C1 segment of cervical spinal cord (tissue), 14 donors: ENCODE measurements at places on chromosomes 11 and 22.

GRCh38 chr11:11661326-11662040 lies 39.7 kb upstream of the GALNT18 start:
- DNase-seq: no peak

DNA sequence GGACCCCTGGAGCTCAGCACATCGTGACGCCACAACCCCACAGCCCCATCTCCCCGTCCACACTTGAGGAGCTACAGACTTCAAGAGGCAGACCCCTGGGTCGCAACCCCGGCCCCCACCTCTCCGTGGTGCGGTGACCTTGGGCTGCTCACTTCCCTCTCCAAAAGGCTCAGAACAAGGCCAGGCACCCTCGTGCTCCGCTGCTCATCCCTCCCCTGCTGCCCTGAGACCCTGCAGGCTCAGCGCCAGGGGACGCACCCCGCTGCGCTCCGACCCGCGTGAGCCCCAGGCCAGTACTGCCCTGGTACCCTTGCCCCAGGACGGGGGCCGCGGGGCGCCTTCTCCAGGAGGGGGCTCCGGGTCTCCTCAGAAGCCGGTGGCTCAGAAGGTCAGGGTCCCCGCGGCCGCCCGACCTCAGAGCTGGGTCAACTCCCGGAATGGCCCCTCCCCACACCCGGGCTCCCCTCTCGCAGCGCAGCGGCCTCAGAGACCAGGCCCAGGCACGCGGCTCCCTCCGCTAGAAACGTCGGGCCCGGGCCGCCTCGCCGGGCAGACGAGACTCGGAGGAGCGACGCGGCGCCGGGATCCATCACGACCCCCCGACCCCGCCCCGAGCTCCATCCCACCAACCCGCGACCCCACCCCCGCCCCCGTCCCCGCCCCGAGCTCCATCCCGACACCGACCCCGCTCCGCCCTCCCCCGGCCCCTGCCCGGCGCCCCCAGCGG lies 563 bp downstream of the GATD1 start:
- no peak for DNase-seq

GRCh38 chr11:74282421-74282820 lies 29.0 kb downstream of the P4HA3 start:
- DNase-seq: no peak

DNA sequence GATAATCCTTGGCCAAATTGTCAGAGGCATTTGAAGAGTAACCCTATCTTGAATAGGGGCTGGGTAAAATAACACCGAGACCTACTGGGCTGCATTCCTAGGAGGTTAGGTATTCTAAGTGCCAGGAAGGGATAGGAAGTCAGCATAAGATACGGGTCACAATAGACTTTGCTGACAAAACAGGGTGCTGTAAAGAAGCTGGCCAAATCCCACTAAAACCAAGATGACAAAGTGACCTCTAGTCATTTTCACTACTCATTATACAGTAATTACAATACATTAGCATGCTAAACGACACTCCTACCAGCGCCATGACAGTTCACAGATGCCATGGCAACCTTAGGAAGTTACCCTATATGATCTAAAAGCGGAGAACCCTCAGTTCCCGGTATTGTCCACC lies 964 bp upstream of the REXO2 start:
- no peak for DNase-seq

GRCh38 chr11:5153574-5154431 lies 754 bp downstream of the OR52A1 start:
- no peak for DNase-seq

GRCh38 chr11:77155082-77155475 lies 27.0 kb downstream of the MYO7A start:
- DNase-seq: no peak

DNA sequence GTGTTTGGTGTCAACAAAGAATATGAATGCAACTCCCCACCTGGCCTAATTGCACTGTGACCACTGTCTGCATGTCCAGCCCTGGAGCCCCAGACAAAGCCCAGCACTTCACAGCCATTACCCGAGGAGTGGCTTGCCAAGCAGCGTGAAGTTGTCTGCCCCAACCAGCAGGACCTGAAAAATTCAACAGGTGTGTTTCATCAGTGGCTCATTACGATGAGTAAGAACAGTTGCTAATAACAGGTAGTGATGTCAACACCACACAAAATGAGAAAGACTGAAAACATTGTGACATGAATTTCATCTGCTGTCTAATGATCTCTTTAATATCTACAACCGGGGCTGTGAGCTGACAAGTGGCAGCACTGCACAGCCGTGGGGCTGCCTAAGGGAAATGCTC lies 10.3 kb downstream of the MRPL21 start:
- no peak for DNase-seq

DNA sequence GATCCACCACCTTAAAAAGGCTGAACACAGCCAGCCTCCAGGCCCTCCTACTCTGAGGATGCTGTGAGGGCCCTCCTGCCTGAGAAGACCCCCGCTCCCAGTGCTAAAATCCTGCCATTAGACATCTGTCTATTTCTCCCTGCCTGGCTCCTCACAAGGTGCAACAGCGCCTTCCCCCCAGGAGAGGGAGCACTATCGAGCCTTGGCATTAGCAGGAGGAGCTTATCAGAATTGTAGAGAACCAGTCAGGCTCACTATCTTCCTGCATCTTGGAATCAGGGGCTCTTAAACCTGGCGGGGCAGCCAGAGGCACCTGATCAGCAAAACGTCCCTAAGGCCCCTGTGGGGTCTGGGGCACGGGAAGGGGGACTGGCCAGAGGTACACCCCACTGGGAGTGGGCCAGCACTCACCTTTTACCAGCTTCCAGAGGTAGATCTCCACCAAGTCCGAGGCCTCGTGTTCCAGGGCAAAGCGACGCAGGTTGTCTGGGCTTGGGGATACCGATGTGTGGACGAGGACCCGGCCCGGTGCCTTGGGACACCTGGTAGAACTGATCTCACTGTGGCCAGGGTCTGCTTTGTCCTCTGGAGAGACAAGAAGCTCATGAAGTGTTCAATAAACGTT lies 28.7 kb downstream of the CHRDL2 start:
- DNase-seq: peak; percentile 24

DNA sequence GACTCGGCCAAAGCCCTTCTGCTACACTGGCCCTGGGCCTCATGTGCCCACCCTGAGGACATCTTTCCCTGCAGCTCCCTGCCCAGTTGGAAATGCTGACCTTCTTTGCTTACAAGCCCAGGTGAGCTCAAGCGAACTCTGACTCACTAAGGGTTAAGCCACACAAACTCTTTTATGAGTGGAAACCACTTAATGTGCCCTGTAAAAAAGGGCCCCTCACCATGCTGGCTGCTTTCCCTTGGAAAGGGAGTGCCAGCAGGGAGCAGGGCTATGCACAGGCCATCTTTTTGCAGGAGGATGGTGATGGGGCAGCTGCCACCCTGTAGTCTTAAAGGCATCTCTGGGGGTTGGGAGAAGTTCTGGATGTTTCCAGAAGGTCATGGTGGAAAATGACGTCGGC lies 18.7 kb downstream of the EHF start:
- DNase-seq: no peak

DNA sequence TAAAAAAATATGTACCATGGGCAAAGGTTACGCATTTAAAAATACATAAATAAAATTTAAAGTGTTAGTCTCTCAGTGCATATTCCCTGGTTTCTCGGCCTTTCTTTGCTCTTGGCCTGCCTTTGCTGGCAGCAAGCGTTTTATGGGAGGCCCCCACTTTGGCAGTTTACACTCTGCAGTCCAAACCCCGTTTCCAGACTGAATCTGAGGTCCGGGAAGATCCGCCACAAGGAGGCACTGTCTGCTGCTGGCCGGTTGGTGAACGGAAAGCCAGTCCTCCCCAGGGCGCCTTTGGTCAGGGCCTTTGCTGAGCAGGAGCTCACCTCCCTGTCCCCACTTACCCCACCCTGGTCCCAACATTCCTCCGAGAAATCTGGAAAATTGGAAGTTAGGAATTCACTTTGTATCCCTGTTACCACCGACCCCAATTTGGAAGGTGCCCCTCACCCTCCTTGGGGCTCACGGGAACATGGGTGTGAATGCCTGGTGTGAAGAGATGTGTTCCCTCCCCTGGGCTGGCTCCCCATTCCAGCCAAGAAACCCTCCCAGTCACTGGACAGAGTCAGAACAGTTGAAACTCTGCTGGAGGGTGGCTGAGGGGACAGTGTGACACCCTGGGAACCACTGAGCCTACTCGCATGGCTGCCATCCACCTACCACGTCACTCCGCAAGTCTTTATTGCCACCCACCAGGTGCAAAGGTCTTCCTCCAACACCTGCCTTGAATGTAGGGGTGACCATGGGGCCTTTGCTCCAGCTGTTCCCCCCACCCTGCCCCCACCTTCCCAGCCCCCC lies 9.4 kb upstream of the SF1 start:
- DNase-seq: peak; percentile 33

- no peak for DNase-seq
Measured at GRCh38 chr22:30675436-30675835, 7.8 kb upstream of the DUSP18 start.
